ENCODE measurements at places on chromosomes 11 and 22. TPM values are rescaled to one million over a fixed set of nuclear protein-coding genes. Genes with fewer than 3 reads are reported as not detected.
A peak's percentile ranks its signal among the peaks of the same experiment; 100 is the strongest.

- no peak for DNase-seq
Observed at GRCh38 chr11:67271541-67272284, 5.4 kb downstream of the GRK2 start.

Gene IGF2
- total RNA-seq: 0.45 TPM

- DNase-seq: peak; percentile 1
Observed at GRCh38 chr22:48740731-48741405, 1086.8 kb downstream of the BRD1 start.

- peak; percentile 59 for DNase-seq
Observed at GRCh38 chr22:24423519-24424000, 3.8 kb upstream of the ADORA2A start.

DNA sequence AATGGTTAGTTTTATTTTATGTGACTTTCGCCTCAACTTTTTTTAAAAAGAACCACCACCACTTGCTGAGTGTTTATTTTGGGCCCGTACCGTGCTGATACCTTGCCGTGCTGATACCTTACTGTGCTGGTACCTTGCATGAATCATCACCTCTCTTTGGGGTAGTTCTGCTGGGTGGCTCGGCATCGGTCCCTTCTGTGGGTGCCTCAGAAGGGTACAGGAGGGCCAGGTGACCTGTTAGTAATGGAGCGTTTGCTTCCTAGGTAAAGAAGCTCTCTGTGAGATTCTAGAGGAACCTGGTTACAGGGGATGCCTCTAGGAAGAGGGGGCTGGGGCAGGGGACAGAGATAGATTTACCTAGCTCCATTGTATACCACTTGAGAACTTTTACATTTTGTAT is 17.1 kb downstream of the TOM1 start:
- DNase-seq: no peak

- DNase-seq: no peak
Observed at GRCh38 chr11:110797453-110797852, 85.2 kb upstream of the ARHGAP20 start.

DNA sequence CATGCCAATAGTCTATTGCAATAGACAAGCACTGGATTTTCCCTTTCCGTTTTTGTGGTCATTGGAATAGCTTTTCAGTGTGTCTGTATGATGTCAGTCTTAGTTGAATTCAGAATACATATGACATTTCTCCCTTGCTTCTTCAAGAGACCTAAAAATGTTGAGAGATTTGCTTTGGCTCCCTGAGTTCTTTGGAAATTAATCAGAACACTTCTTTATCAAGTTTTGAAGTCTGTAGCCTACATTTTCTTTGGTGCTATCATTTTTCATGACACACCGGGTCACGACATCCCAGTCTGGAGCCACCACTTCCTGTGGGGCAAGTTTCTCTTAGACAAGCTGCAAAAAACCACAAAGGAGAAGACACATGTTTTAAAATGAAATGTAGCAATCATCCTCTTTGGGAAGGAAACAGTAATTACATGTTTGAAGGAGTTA is 847.1 kb downstream of the OPCML start:
- peak; percentile 71 for DNase-seq

- no peak for DNase-seq
Observed at GRCh38 chr11:76161261-76161961, 44.9 kb downstream of the WNT11 start.

Measured in Daoy (cell line).